ENCODE measurements at places on chromosomes 4 and X.

- DNase-seq = no peak
Measured at GRCh38 chrX:69268611-69269010, 103.4 kb upstream of the PJA1 start.

GRCh38 chr4:98633159-98633558, 25.3 kb downstream of the TSPAN5 start:
- no peak for DNase-seq

DNA sequence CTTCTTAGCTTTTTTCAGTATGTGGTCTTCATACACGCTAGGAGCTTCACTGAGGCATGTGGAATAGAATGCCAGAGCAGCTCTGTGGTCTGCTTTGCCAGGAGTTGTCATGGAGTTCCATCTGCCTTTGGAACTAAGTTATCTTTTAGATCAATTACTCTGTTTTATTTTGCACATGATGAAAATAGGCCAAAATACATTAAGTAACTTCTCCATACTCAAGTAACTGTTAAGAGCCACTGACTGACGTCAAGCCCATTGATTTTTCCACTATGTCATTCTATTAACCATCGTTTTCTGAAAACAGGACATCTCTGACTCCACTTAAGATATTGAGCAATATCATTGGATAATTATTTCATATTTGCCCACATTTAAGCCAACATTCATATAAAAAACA, 415.1 kb upstream of the MAD2L1 start:
- DNase-seq = no peak

DNA sequence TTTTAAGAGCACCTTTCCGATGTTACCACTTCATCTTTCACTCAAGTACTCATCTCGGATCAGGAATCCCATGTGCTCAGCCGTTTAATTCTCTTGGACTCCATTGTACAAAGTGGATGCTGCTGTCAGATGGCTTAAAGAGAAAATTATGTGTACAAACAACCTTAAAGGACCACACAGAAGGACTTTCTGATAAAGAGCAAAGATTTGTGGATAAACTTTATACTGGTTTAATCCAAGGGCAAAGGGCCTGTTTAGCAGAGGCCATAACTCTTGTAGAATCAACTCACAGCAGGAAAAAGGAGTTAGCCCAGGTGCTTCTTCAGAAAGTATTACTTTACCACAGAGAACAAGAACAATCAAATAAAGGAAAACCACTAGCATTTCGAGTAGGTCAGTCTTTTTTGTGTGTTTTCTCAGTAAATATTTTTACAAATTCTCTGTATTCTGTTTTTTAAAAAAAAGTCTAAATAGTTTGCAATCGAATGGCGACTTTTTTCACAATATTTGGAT, 20.1 kb downstream of the MMAA start:
- DNase-seq = no peak

All from CD4-positive, alpha-beta T cell treated with Interferon gamma for 1 hour (primary cell).